Activated CD8-positive, alpha-beta memory T cell treated with anti-CD3 and anti-CD28 coated beads for 24 hours (primary cell): ENCODE measurements at places on chromosomes 5 and 9.

- no peak for DNase-seq
These were observed 83.7 kb downstream of the PDE8B start for GRCh38 chr5:77294185-77294584.

DNA sequence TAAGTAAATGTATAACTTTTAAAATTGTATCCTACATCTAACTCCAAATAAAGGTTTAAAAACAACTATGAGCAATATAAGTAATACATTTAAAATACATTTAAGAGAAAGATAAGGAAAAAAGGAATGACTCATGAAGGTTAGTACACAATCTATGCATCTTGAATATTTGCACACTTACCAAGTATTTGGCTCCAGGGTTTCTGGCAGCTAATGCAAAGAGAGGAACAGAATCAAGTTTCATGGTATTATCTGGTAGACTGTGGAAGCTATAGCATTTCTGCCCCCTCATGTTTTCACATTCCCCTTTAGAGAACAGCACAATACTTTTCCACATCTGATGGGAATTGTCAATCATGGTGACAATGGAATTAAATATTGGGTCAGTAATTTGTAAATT lies 132.1 kb downstream of the COX7C start:
- no peak for DNase-seq

DNA sequence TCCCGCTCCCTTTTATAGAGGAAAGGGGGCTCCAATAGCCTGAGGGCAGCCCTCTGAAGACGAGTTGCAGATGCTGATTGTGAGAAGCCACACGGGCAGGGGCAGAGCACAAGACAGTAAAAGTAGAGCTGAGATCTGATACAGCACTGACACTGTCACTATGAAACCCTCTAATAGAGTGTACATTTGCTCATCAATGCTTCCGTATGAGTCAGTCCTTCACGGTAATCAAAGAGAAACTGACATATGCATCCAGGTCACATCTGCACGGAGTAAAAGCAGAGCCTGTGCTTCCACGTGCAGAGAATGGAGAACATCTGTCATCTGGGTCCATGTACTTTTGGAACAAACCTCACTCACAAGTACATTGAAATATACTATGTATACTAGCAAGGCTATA lies 60.6 kb upstream of the TMEM215 start:
- DNase-seq: no peak

- no peak for DNase-seq
These were observed 239.8 kb downstream of the PBX3 start for GRCh38 chr9:125986966-125987365.

DNA sequence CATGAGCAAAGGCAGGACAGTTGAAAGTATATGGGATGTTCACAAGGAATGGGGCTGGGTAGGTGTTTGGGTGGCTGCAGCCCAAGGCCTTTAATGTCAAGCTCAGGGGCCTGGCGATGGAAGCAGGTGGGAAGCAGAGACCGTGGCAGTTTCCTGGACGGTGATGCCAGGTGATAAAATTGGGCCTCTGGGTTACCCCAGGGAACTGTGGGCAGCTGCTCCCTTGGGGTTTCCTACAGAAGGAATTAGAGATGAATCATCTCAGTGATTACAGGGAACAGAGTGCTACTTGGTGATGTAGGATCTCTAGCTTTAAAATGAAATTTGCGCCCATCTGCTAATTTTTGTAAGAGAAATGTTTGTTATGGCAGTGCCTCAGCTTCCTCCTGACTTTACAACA lies 39.2 kb downstream of the TSTD2 start:
- DNase-seq: no peak

DNA sequence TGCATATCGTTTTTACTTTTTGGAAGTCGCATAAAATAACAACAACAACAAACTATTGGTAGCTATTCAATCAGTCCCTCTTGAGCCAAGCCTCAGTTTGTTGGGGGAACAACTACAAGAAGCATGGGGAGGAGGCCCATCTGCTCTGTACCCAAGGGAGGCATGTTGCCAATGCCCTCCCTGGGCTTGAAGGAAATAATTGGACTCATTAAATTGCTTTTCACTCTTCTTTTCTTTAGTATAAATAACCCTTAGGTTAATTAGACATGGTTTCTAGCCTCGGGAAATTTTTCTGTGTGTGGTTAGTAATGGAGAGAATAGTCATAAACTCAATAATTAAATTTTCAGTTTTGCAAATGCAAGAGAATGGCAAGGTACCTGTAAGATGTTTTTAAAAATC lies 500.7 kb downstream of the TLE4 start:
- DNase-seq: no peak

- DNase-seq: no peak
These were observed 18.2 kb upstream of the WDR38 start for GRCh38 chr9:124835026-124835557.

GRCh38 chr9:116543731-116544400 lies 143.2 kb upstream of the TRIM32 start:
- DNase-seq: no peak

DNA sequence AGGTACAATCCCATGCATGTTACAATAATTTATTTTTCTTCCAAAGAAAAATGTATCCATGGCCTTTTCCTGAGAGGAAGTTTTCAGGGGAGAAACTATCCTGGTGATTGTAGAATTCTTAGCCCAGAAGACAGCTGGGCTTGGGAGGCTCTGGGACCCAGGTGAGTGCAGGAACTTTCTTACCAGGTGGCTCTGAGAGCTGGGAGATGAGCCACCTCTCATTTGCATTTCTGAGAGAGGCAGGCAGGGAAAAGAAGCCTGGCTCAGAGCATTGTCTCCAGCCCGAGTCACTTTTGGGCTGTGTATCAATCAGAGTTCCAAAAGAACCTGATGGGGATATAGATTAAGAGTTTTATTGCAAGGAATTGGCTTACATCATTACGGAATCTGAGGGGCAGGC lies 52.7 kb downstream of the ALG2 start:
- no peak for DNase-seq

DNA sequence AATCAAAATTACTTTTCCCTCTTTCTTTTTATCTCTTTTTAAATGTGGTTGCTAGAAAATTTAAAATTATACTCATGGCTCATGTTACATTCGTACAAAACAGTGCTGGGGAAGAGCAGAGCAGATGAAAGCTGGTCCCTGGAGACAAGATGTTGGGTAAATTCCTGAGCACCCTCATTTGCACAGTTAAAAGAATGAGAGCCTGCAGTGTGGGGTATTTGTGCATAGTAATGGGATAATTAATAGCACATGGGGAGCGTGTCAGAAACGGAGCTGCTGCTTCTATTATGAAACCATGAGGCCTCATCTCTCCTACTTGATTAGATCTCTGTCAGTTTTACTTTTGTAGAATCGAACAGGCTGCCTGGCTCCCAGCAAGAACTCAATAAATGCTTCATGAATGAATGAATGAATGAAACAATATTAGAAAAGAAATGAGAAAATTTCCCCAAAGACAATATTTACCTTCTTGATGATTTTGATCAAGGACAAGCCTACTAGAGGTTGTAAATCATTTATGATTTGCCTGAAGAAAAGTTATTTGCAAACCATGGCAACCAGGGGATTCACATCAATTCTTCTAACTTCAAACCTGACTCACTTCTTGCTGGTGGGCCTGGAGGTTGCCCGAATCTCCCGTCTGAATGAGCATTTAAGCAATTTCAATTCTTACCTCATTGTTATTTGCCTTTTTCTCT lies 177.2 kb upstream of the TUT7 start:
- no peak for DNase-seq

DNA sequence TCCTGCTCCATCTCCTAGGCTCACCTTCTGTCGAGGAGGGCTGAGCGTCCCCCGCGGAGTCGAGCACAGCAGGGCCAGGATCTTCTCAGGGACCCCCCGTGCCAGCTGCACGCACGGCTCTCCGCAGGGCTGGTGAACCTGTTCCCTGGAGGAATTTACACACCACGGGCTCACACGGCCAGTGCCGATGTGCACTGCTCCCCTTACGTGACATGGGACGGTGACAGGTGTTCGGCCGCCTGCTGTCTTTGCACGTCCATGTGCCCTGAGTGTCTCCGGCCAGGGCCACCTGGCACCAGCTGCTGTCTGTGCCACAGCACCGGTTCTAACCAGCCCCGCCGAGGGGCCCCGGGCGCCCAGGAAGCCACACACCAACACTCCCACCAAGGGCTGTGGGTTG lies 8.7 kb upstream of the AGPAT2 start:
- no peak for DNase-seq

GRCh38 chr9:89021154-89021803 lies 30.0 kb downstream of the S1PR3 start:
- DNase-seq: no peak

GRCh38 chr9:34169125-34169524 lies 9.7 kb upstream of the UBAP1 start:
- no peak for DNase-seq

DNA sequence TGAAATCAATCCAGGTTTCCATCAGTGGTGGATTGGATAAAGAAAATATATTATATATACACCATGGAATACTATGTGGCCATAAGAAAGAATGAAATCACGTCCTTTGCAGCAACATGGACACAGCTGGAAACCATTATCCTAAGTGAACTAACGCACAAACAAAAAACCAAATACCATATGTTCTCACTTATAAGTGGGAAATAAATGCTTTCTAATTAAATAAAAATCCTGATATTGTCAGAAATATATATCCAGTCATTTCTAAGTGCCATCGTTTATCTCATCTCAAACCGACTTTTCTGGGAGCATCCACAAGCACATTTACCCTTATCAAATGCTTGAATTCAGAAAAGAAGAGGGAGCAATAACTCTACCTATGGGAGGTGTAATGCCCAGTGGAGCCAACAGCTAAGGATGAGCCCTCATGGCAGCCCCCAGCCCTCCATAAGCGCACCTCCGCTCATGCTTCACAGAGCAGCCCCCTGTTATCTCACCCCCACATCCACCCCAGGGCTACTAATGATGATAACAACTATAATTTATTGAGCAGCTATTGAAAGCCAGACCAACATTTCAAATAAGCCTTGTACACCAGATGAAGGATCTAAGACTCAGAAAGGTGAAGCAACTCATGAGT lies 101.7 kb upstream of the SPOCK1 start:
- DNase-seq: no peak

- no peak for DNase-seq
These were observed 11.3 kb downstream of the SMARCA2 start for GRCh38 chr9:2026220-2026997.

GRCh38 chr5:132394667-132395259 lies 25.3 kb downstream of the SLC22A5 start:
- no peak for DNase-seq

DNA sequence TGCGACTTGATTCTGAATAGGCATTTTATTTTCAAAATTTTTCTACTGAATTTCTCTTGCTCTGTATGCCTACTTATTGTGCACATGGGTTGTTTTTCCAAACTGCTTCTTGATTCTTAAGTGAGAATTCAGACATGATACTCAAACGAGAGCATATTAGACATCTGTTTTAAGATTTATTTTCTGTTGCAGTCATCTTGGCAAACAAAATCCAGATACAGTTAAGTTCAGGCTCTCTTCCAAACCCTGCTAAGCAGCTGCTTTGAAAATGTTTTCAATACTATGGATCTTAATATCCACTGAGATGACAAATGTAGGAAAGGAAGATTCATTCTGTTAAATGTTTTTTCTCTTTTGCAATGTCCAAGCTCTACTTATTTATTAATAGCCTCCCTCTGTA lies 4.5 kb downstream of the TMEM215 start:
- DNase-seq: no peak

DNA sequence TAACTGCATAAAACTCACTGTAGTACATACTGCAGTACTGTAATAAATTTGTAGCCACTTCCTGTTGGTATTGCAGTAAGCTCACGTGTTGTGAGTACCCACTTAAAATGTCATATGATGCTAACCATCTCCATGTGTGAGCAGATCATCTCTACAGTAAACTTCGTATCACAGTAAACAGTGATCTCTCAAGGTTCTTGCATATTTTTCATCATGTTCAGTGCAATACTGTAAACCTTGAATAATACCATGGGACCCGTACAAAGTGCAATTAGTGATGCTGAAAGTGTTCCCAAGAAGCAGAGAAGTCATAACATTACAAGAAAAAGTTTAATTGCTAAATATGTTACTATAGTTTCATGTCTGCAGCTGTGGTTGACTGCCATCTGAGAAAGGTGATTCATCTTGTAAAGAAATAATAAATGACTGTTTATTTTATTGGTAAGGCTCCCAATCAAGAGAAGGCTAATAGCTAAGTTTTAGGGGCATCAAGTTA lies 253.8 kb upstream of the POU5F2 start:
- DNase-seq: no peak

- no peak for DNase-seq
These were observed 17.9 kb upstream of the FBP1 start for GRCh38 chr9:94657021-94657725.

DNA sequence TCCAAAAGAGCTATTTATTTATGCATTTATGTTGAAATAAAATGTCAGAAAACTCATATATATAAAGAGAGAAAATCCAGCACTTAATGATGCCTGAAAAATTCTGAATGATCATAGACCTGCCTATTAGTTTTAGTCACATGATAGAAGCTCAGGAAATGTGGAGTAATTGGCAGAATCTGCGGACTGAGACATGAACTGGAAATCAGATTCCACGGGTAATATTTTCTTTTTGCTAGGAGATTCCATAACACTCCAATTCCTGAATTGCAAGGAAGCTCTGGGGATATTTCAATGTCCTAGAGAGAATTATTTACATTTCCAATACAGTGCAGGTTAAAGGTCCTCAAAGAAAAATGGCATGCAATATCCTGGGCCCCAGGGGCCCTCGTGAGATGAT lies 778.8 kb downstream of the SEMA5A start:
- no peak for DNase-seq

DNA sequence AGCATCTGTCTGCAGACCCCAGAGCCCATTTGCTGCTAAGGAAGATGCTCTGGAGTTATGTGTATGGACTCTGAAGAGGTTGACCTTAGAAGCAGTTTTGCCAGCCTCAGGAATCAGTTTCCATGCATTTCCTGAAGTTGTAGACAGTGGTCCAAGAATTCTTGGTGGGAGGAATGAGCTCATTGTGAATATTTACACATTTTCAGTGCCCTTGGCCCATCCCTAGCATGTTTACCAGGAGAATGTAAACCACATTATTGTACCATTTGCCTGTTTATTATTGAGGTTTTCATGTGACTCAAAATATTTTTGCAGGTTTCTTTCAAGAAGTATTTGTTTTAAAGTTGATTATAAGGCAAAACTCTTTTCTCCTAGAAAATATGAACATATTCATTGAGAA lies 93.8 kb downstream of the NXNL2 start:
- no peak for DNase-seq

DNA sequence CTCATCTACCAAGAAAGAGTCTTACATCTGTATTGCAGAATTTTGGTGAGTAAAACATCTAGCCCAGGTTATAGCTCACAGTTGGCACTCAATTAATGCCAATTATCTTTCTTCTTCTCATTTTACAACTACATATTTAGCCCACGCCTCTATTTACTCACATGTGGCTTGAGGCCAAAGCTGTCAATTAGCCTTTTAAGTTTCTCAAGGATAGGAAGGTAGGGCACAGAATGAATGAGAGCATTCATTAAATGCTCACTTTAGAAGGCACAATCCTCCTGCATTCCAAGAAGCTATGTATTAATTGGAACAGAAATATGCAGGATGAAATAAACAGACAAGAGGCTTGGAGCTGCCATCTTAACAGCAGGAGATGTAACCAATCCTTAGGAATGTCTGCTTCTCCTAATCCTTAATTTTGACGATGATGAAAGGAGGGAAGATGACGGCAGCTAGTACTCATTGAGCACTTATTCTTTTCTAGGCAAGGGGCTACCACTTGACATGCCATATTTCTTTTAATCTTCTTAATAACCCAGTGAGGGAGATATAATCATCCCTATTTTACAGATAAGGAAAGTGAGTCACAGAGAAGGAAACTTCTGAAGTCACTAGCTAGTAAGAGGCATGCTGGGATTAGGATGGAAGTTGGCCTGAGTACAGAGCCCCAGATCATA lies 30.8 kb upstream of the PANK3 start:
- DNase-seq: no peak

GRCh38 chr5:181187500-181188213 lies 17.3 kb downstream of the TRIM7 start:
- DNase-seq: peak; percentile 88
